ENCODE measurements at places on chromosomes 4 and X.

- DNase-seq: no peak
Observed at GRCh38 chr4:101952985-101953384, 162.5 kb downstream of the BANK1 start.

DNA sequence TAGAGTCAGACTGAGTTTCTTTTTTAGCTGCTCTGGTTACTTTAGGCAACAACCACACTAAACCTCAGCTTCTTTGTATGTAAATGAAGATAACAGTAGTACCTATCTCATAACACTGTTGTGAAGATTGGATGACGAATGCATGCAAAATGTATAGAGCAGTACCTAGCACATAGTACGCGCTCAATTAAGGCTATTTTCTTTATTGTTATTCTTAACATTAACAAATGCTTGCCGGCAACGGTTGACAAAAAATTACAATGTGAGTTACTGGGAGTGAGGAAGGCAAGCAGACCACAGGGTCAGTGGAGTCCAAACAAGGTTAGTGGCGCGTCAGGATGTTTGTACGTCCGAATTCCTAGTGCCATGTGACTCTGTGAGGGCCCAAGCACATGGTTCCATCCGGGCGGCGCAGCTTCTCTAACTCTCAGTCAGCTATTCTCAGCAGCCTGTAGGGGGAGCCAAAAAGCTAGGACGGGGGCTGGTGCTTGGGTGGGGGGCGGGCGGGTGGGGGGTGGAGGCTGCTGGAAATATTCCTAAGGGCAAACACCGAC lies 821 bp upstream of the NALF2 start:
- DNase-seq: no peak

DNA sequence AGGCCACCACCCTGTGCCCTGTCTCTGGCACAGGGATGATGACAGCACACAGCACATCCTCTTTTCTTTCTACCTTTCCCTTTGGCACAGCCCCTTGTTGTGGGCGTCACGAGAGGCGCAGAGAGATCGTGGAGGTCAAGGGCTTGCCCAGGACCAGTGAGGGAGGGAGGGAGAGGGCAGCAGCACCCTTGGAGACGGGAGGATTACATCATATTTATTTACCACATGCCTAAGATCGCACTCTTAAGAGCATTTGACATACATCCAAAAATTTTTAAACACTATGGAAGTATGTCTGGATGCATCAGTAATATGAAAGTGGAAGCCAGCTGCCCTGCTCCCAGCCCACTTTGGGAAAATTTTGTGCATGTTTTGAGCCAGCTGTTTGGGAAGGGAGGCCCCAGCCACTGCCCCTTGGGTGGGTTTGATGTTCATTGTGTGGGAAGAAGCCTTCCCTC lies 12.7 kb downstream of the WFS1 start:
- DNase-seq: no peak

DNA sequence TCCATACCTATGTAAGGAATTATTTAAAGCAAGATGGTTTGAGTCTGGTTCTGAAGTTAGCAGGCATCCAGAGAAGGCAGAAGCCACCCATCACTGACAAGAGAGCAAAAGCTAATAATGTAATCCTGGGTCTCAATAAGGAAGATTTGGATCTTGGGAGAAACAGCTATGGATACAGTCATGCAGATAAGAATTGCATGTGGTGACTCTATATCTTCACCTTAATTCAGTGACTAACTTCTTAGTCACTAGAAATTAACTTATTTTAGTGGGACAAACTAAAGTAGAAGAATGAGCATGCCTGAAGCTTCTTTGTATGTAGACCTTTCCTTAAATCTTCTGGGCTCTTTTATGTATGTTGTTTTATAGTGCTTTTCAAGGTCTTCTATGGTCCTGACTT lies 66.6 kb downstream of the ATP10D start:
- no peak for DNase-seq

DNA sequence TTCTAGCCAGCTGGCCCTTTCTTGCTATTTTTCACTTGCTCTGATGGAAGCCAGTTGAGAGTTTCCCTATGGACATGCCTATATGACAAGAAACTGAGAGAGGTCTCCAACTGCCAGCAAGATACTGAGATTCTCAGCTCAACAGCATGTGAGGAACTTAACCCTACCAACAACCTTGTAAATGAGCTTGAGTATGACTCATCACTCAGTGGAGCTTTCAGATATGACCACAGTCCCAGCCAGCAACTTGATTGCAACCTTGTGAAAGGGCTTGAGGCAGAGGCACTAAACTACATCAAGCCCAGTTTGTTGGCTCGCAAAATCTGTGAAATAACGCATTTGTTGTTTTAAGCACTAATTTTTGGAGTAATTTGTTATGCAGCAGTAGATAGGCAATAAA lies 175.8 kb downstream of the COMMD8 start:
- DNase-seq: peak; percentile 51
